ENCODE measurements at places on chromosomes 2 and 18. TPM values are rescaled to one million over a fixed set of nuclear protein-coding genes. Genes with fewer than 3 reads are reported as not detected.

Gene ATP6V1C2
- 0.12 TPM for total RNA-seq

Gene ZFP36L2
- total RNA-seq, result 43.2 TPM

GRCh38 chr2:165757906-165758675, 36.0 kb downstream of the GALNT3 start:
- DNase-seq, result no peak
- H3K4me1 ChIP-seq, result no peaks in the 10 kb centered on the region
- no peak overlapping the region for H3K4me3 ChIP-seq

Gene RIT2
- not detected for total RNA-seq

DNA sequence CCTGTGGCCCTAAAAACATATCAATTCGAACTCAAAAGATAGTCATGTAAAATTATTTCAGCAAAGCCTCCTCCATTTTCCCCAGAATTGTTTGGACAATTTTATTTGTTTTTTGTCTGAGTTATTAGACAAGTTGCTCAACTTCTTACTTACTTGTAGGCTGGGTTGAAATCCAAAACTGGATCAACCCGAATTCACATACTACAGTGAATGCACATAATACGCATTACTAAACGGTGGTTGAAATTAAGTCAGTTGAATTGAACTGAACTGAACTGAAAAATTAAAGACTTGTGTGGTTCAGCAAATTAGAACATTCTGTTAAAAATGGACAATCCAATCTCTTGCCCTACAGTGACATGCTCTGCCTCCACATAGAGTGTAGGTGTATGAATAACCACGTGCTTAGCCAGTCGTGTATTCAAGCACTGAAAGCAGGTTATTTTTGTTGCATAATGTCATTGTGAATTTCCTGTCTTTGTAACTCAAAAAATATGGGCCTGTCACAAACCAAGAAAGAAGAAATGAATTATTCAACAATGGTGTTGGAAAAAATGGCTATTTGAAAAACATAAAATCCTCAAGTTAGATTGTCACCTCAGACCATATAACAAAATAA, 441.0 kb downstream of the TXNL1 start:
- no peak for DNase-seq
- no peak overlapping the region for H3K4me3 ChIP-seq
- no peak overlapping the region for H3K27ac ChIP-seq
- no peaks in the 10 kb centered on the region for H3K4me1 ChIP-seq

DNA sequence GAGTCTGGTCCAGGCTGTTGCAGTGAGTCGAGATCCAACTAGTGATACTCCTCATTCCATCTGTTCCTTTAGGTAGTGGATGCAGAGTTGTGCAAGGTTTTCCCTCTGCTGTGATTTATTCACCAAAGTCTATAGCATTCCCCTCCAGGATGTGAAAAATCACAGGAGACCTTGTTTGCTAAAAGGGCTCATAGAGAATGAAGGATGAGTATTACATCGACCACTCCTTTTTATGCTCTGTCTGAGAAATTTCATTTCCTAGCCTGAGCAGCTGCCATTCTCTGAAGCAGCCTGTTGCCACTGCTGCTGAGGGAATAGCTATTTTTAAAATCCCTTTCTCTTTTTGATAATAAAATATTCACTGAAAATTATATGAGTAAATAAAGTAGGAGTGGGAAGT, 134.1 kb upstream of the LRRTM1 start:
- no peak overlapping the region for H3K27ac ChIP-seq
- DNase-seq, result no peak

DNA sequence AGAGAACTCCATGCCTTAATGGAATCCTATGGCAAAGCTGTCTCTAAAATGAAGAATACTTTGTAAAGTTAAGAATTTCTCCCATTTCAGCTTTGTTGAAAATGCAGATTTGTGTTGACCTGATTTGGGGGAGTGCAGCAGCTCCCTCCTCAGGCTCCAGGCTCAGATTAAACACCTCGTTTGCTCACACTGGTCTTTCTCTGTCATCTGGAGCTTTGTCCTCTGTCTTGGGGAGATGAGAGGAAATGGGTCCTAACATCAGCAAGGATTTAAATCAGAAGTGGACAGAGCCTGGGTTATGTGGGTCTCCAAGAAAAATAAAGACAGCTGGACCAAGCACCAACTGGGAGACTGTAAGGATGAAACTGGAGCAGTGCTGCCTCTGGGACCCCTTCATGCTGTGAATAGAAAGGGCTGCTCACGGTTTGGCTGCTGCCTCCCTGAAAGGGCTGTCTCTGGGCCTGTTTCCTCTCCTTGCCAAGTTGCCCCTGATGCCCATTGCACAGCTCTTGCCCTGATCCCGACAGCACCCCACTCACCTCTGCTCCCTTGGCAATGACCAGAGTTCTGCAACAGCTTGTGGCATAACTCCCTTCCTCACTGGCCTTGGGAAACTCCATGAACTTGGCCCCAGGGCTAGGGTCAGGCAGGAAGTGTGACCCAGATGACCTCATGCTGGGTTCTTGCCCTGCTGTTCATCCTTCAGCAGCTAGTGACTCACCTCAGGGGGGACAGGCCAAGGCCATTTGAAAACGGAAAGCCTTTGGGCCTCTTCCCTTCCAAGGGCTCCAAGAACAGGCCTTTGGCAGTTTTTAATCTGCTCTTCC, 197.2 kb downstream of the CYP26B1 start:
- H3K27ac ChIP-seq, result peak overlapping the region; percentile 4
- H3K4me1 ChIP-seq, result no peaks in the 10 kb centered on the region
- peak; percentile 89 for DNase-seq
- no peak overlapping the region for H3K4me3 ChIP-seq
- no peaks in the 10 kb centered on the region for H3K27me3 ChIP-seq

DNA sequence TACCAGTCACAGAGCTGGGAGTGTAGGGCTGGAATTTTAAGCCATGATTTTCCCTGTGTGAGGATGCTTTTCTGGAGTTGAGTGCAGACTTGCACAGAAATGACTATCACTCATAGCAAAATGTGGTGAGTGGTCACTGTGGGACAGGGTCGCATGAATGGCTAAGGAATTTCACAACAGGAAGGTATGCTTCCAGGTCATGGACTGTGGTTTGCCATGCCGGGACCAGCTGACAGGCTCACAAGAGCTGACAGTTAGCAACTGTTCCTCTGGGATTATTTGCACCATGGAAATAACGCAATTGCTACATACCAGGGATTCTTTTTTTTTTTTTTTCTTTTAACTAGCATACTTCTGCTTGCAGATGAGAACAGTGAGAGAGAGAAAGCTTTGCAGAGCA, 3.8 kb upstream of the UXS1 start:
- H3K36me3 ChIP-seq, result no peaks in the 10 kb centered on the region
- no peaks in the 10 kb centered on the region for H3K27me3 ChIP-seq
- no peak overlapping the region for H3K27ac ChIP-seq
- DNase-seq, result no peak

- H3K36me3 ChIP-seq, result no peaks in the 10 kb centered on the region
- H3K4me1 ChIP-seq, result no peaks in the 10 kb centered on the region
- H3K4me3 ChIP-seq, result no peak overlapping the region
- no peak overlapping the region for H3K27ac ChIP-seq
Observed at GRCh38 chr2:206408323-206409320, 34.7 kb upstream of the ADAM23 start.

GRCh38 chr2:101168706-101169105, 17.5 kb upstream of the TBC1D8 start:
- no peaks in the 10 kb centered on the region for H3K27me3 ChIP-seq
- no peak for DNase-seq
- H3K4me1 ChIP-seq, result no peaks in the 10 kb centered on the region
- no peak overlapping the region for H3K4me3 ChIP-seq

Gene FOXD4L1
- total RNA-seq, result not detected

DNA sequence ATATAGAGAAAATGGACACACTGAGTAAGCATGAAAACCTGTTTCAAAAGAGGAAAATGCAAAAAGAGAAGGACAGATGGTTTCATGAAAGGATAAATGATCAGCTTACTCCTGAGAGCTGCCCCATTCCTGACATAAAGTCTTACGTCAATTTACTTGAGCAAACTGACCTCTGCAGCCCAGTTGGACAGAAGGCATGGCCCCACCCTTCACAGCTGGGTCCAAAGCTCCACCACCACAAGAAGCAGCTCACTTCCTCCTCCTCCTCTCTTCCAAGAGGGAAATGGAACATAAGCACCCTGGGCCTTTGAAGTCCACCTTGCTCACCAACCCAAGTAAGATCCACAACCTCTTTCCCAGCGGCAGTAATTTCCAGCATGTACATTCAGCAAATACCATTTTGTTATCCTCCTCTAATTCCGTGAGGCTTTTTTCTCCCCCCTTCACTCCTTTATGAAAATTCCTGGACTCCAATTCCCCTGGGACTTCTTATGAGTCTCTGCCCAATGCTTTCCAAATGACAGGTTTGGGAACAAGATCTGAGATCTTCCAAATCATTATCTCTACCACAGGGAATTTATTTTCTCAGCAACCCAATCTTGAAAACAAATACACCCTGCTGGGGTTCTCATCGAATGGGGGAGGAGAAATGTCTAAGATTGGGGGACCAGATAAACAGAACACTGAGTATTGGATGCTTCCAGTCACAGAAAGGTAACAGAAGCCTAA, 10.1 kb downstream of the COL4A4 start:
- H3K27ac ChIP-seq, result peak overlapping the region; percentile 68
- no peak overlapping the region for H3K4me3 ChIP-seq
- no peaks in the 10 kb centered on the region for H3K4me1 ChIP-seq
- no peaks in the 10 kb centered on the region for H3K27me3 ChIP-seq
- peak; percentile 74 for DNase-seq
- H3K36me3 ChIP-seq, result no peaks in the 10 kb centered on the region

Gene HRH4
- not detected for total RNA-seq

Gene OTOS
- total RNA-seq, result not detected

Gene UGT1A3
- not detected for total RNA-seq

DNA sequence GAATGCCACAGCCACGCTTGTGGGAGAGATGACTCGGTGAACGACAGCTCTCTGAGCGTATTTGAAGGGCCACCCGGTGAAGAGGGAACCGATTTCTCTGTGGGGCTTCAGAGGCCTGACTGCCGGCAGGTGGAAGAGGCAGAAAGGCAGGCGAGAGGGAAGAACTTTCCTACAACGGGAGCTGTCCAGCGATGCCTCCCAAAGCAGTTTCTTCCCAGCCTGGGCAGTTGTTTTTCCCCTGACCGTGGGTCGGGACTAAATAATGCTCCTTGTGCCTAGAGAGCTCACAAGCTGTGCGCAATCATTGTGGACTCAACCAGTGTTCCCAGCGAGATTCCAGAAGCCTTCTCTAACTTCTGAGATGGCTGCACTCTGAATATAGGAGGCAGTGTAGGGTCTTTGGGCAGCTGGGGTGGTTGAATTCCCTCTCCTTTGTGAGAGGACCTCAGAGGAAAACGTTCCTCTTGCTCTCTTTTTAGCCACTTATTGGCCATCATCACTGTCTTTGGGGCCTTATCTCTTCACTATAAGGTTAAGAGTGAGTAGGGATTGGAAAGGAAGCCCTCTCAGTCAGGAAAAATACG, 710 bp downstream of the SEC11C start:
- no peaks in the 10 kb centered on the region for H3K36me3 ChIP-seq
- no peaks in the 10 kb centered on the region for H3K27me3 ChIP-seq
- peak overlapping the region; percentile 84 for H3K27ac ChIP-seq
- peak overlapping the region; percentile 82 for H3K4me3 ChIP-seq
- peaks cover 16% of the 10 kb centered on the region for H3K4me1 ChIP-seq

DNA sequence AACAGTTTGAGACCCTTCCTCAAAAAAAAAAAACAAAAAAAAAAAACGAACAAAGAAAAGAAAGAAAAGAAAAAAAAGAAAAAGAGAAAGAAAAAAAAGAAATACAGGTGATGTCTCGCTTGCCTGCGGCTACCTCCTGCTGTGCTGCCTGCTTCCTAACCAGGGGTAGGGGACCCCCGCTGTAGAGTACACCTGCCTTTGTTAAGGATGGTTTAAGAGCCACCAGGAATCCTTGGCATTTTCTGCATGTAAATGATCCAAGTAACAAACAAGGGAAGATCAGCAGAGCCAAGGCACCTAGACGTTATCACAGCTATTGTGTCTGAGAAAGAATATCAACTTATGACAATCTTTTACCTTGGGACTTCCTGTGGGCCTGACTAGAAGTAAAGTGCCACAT, 856.8 kb upstream of the GCFC2 start:
- no peak overlapping the region for H3K27ac ChIP-seq
- no peaks in the 10 kb centered on the region for H3K27me3 ChIP-seq
- H3K4me1 ChIP-seq, result no peaks in the 10 kb centered on the region
- H3K4me3 ChIP-seq, result no peak overlapping the region
- DNase-seq, result no peak

Gene EHD3
- 10.6 TPM for total RNA-seq

DNA sequence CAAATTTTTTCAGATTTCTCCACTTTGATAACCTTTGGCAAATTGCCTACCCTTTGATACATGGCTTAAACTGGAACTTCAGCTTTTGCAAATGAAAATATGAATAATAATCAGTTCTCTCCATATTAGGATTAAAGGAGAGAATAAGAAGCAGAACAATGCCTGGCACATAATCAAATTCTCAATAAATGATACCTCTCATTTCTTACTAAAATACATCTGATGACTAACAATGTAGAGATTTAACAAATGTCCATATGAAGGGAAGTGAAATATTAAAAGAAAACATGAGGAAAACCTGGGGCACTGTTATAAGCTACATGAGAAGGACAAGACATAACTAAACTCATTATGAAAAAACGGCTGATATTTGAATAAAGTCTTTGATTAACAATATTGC, 1103.6 kb downstream of the LRP1B start:
- H3K4me3 ChIP-seq, result no peak overlapping the region
- H3K27ac ChIP-seq, result no peak overlapping the region
- no peaks in the 10 kb centered on the region for H3K36me3 ChIP-seq
- no peak for DNase-seq
- H3K27me3 ChIP-seq, result no peaks in the 10 kb centered on the region

GRCh38 chr2:39632876-39633275, 32.8 kb upstream of the TMEM178A start:
- no peak overlapping the region for H3K4me3 ChIP-seq
- DNase-seq, result no peak
- H3K36me3 ChIP-seq, result no peaks in the 10 kb centered on the region
- H3K27me3 ChIP-seq, result no peaks in the 10 kb centered on the region

DNA sequence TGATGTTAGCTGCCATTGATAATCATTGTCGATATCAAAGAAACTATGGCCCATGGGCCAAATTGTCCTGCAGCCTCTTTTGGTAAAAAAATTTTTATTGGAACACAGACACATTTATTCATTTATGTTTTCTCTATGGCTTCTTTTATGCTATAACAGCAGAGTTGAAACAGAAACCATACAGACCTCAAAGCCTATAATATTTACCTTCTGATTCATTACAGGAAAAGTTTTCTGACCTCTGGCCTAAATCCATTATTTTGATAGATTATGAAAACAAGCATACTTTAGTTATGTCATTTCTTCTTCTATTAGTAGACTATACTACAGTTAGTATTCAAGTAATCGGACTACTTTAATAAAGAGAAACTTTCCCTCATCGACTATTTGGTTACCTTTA, 349.7 kb upstream of the GALNT5 start:
- H3K4me1 ChIP-seq, result no peaks in the 10 kb centered on the region
- H3K36me3 ChIP-seq, result no peaks in the 10 kb centered on the region
- H3K4me3 ChIP-seq, result no peak overlapping the region
- H3K27me3 ChIP-seq, result no peaks in the 10 kb centered on the region
- no peak overlapping the region for H3K27ac ChIP-seq
- DNase-seq, result no peak

Gene SEH1L
- 17.7 TPM for total RNA-seq

- DNase-seq, result no peak
- no peak overlapping the region for H3K27ac ChIP-seq
- no peaks in the 10 kb centered on the region for H3K36me3 ChIP-seq
- H3K27me3 ChIP-seq, result no peaks in the 10 kb centered on the region
- H3K4me3 ChIP-seq, result no peak overlapping the region
Observed at GRCh38 chr2:166357068-166357949, 18.4 kb downstream of the SCN9A start.

GRCh38 chr18:35703043-35703688, 121.6 kb downstream of the GALNT1 start:
- no peak overlapping the region for H3K27ac ChIP-seq
- H3K27me3 ChIP-seq, result no peaks in the 10 kb centered on the region
- H3K4me3 ChIP-seq, result no peak overlapping the region
- DNase-seq, result no peak
